Smooth muscle cell of the brain vasculature (primary cell): ENCODE measurements at places on chromosomes 3 and 15.

DNA sequence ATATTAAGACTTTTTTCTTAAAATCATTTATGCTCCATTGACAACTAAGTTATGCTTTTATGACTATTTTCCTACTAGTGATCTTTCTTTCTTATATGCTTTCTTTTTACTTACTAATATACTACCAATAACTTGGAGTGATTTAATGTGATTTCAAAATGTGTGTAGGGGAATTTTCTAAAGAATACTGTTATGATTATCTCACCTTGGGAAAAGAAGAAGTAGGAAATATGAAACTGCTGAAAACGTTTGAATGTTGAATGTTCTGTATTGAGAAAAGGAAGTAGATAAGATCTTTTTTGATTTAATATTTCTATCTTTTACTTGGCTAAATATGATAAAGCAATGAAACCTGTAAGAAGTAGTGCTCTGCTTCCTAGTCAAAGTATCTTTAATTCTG lies 7.8 kb upstream of the CD200R1 start:
- no peak for DNase-seq

- no peak for DNase-seq
Observed at GRCh38 chr3:158950178-158950901, 148.5 kb downstream of the MFSD1 start.

- DNase-seq, result no peak
Observed at GRCh38 chr3:184261270-184261853, at the start of gene CAMK2N2. CAMK2N2 (minus strand) TSS chr3:184261553; CDS start chr3:184261285, 268 bp downstream.

- peak; percentile 57 for DNase-seq
Observed at GRCh38 chr3:14989943-14990779, 42.8 kb downstream of the NR2C2 start.

DNA sequence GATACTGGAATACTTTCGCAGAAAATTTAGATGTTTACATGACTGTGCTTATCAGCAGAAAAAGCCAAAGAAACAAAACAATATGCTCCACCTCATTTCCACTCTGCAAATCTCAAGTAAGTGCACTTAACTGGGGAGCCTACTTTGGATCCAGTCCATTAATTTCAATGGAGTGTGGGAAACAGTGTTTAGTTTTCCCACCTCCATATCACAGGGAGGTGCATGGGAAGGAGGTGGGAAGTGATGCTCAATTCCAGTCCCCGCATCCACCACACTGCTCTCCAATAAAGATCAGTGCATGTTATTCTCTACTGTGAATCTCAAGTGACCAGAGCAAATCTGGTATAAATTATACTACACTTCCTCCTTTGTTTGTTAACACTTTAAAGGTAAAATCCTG lies 2.9 kb downstream of the NEDD4 start:
- no peak for DNase-seq

DNA sequence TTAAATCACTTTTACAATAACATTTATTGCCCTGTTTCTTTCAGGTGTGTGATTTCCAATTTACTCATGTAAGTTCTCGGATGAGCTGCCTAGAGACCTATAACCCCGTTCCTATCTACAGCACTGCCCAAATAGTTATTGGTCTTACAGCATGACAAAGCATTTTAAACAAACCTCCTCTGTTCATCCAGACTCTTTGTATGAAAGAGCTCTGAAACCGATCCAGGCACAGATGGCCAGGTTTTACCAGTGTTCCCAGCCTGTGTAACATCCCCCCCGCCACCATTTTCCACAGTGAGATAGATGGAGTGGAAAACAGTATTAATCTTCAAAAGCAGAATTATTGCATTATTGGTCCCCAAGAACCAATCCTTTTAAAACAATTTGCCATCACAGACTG lies 59.0 kb upstream of the SPTSSB start:
- DNase-seq, result no peak

- DNase-seq, result no peak
Observed at GRCh38 chr15:78438619-78439285, 736 bp downstream of the IREB2 start.

DNA sequence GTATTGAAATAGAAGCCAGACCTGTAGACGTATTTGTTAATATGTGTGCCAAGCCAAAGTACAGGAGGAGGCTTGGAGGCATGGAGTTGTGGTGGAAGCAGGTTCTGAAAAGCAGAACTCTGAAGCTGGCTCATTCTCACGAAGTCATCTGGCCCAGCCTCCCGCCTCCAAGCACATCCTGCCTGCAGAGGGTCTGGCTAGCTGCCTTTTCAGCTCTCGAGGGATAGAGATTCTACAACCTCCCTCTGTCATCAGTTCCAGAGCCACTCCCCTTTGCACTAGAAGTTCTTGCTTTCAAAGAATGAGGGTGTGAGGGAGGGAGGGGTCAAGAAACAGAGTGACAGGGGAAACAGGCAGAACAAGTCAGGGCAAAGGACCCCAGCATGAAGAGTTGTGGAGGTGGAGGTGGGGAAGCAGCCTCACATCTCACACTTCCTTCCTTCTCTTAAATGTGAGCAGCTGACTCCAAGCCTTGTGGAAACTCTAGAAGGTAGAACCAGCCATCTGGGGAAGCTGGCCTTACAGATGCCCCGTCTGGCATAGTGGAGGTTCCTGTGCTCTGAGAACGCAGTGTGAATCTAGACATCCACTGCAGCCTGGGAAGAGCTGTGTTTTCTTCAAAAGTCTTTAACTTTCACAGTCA lies 95.3 kb downstream of the SLC49A4 start:
- peak; percentile 7 for DNase-seq
